NCI-H2081 treated with DMSO at 0.1 percent for 48 hours (cell line): ENCODE measurements at places on chromosomes 5 and 9.

GRCh38 chr9:114108016-114108833 is 9.1 kb upstream of the KIF12 start:
- no peak for DNase-seq

GRCh38 chr5:172093965-172094364 is 87.5 kb upstream of the FBXW11 start:
- no peak for DNase-seq

DNA sequence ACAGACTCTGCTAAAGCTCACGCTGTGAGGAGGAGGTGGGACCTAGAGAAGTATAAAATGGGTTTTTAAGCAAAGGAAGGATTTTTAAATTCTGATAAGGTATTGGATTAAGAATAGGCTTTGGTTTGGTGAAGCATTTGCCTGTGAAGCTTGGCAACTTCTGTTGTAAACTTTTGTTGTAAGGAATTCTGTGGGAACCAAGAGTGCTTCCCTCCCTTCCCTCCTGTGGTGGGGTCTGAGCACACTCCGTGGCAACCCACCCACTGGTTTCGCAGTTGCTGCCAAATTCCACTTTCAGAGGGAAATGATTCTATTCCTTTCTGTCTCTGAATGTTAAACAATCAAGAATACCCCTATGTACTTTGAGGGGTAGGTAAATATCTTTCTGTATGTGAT is 28.6 kb upstream of the GTF2H2C start:
- no peak for DNase-seq

GRCh38 chr9:89600831-89601230 is 4.0 kb upstream of the GADD45G start:
- DNase-seq = no peak

- DNase-seq = no peak
Measured at GRCh38 chr9:134640506-134641172, 964 bp upstream of the COL5A1 start.

DNA sequence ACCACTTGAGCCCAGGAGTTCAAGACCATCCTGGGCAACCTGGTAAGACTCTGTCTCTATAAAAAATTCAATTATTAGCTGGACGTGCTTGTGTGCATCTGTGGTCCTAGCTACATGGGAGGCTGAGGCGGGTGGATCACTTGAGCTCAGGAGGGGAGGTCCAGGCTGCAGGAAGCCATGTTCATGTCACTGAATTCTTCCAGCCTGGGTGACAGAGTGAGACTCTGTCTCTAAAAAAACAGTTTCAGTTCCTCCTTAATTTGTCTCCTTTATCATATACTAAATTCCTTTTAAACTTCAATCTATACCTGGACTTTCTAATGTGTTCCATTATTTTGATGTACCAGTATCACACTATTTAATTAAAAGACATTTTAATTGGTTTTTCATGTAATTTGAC is 422.2 kb upstream of the TLE4 start:
- no peak for DNase-seq

GRCh38 chr5:16580382-16580781 is 36.4 kb downstream of the RETREG1 start:
- no peak for DNase-seq

DNA sequence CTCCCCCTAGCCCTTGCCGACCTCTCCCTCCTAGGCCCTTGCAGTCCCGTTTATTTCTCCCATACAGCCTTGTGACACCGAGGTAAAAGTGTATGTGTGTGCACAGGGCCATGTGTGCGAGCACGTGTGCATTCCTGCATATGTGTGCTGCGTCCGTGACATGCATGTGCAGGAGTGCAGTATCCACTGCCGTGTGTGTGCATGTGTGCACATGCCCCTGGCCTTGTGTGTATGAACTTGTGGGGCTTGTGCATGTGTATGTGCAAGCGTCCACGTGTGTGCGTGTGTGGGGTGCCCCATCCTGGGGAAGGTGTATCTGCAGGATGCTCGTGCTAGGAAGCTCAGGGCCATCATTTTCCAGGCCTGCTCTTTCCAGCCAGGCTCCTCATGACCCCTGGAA is 6.6 kb downstream of the AK1 start:
- DNase-seq = no peak

DNA sequence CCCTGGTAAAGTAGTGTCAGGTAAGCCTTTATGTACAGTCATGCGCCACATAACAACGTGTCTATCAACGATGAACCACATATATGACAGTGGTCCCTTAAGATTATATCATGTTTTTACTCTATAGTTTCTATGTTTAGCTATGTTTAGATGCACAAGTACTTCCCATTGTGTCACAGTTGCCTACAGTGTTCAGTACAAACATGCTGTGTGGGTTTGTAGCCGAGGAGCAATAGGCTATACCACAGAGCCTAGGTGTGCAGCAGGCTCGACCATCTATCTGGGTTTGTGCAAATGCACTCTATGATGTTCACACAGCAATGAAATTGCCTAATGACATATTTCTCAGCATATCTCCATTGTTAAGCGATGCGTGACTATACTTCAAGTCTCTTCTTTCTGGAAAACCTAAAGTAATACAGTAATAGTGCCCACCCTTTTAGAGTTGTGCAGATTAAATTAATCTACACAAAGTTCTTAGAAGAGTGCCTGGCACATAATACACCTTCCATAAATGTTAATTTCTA is 295.9 kb downstream of the ARHGAP26 start:
- no peak for DNase-seq

DNA sequence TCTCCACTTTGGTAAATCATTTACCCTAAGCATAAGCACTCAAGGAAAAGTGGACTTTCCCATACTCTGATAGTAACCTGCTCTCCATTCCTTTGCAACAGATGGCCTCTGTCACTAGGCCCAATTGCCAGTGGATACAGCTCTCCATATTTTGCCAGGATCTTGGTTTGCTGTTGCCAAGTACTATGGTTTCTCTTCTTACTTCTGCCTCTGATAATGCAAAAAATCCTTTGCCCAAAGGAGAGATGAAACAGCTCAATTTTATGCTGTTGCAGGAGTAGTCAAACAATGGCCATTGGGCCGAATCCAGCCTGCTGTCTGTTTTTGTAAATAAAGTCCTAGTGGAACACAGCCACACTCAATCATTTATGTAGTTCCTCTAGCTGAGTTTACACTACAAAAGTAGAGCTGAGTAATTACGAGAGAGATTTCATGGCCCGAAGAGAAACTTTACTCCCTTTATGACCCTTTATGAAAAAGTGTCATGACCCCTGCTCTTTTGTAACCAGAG is 92.5 kb downstream of the HTR4 start:
- no peak for DNase-seq

GRCh38 chr9:3804103-3804502 is 278.3 kb upstream of the RFX3 start:
- DNase-seq = no peak

DNA sequence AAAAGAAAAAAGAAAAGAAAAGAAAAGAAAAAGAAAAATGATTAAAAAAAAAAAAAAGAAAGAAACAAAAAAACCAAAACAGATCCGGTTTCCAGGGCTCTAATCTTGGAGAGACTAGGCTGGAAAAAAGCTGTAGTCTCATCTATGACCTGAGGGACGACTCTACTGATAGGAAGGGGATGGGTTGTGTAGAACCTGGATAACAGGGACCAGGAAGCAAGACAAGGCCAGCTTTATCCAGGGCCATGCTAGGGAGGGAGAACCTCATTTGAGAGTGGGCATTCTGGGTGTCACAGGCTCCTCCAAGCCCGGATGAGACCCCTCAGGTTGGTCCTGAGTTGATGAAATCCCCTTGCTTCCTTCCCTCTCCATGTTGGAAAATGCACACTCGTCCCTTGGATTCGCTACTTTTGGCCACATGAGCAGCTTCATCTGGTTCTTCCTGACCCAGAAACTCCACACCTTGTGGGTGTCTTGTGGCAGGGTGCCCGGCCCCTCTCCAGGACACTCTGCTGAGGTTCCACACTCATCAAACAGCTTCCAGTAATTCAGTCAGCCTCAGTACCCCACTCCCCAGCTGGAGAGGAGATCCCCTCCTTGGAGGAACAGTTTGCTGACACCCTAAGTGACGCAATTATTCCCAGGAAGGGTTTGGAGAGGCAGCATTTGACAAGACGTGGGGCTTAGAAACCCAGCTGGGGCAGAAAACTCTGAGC is 71.1 kb upstream of the LHFPL2 start:
- no peak for DNase-seq

DNA sequence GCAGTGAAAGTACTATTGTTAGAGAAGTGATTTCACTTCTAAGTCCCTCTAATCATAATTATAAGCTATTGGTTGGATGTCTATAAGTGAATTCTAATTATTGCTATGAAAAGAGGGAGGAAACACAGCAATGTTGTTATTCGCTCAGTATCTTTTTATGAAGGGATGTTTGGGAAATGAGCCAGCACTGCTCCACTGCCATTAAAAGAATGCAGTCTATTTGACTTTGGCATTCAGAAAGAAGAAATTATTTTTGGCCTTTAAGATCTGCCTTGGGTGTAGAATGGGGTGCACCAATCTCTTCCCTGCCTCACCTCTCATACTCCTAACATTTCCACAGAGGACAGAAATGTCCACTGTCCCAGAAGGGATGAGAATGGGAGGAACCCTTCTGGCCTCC is 332.0 kb downstream of the SPATA31D1 start:
- no peak for DNase-seq

- DNase-seq = no peak
Measured at GRCh38 chr5:68116868-68117411, 98.6 kb upstream of the PIK3R1 start.

GRCh38 chr5:175657593-175658271 is at the start of gene HRH2:
TSS of gene HRH2 (plus strand) at chr5:175658071. CDS start at chr5:175683234, 25,163 bp downstream.
- no peak for DNase-seq

GRCh38 chr5:121975294-121975693 is 13.5 kb downstream of the SRFBP1 start:
- DNase-seq = no peak

GRCh38 chr9:127497656-127498290 is 46.5 kb downstream of the LRSAM1 start:
- no peak for DNase-seq

GRCh38 chr9:91161465-91162300 is 200.0 kb downstream of the AUH start:
- DNase-seq = no peak

DNA sequence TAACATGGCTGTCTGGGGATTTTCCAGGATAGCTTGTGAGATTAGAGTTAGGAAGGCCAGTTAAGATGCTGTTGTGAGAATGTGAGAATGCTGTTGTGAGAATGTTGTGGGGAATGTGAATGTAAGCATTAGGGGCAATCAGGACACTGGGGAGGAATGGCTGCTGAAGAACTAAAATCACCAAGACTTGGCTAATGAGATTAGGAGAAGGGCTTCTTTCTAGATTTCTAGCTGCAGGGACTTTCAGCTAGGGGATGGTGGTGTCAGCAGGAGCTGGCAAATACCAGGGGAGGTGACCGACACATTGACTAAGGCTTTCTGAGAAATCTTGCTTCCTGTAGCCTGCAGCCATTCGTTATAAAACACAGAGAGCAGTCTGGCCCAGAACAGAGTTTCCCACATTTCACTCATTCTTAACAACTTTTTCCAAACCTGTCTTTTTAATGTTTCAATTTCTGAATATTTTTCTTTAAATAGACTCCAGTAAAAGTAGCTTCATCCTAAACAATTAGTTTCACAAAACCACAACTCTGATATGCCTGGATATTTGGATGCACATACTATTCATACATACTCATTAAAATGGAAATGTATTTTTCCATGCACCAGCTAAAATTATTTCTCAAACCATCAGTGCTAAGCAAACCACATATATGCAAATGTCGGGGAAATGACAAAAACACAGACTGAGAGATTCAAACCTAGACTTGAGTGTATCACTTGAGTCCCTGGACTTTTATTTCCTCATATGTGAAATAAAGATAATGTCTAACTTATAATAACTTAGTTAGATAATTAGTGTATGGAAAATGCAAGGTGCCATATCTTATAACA is 89.3 kb upstream of the TNC start:
- DNase-seq = no peak

GRCh38 chr9:137499858-137500661 is 40.9 kb upstream of the NSMF start:
- DNase-seq = no peak

- DNase-seq = no peak
Measured at GRCh38 chr9:27489087-27489876, 34.8 kb upstream of the IFNK start.

DNA sequence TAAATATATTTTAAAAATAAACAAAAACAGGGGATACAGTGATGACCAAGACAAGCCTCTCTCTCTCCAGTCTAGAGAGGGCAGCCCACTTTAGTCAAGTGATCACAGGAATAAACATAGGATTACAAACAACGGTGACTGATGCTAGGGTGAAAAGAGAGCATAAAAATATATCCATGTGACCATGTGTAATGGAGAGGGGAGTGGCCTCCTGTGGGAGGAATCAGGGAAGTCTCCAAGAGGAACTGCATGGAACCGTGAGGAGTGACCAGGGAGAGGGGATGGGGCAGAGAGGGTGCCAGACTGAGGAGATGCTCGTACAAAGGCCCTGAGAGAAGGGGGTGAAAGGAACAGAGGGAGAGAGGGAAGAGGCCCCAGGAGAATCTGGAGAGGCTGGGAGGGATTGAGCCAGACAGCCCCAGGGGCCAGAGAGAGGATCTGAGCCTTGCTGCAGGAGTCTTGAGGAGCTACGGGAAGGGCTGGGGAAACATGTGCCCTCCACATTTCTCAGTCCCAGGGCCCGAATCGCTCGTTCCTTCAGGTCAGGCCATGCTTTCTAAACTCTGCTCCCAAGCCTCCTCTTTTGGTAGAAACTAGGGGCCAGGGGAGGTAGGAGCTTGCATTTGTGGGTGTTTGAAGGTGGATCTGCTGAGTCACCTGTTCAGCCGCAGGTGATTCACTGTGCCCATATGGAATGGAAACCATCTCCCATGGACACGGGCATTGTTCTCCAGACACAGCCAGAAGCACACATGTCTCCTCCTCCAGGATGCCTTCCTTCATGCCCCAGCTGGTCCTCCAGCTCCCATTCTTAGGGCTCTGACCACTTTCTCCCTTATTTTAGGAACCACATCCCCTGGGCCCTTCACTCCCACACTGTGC is 63.8 kb downstream of the PAX5 start:
- DNase-seq = no peak

GRCh38 chr5:104186100-104186499 is 623.5 kb upstream of the NUDT12 start:
- no peak for DNase-seq

- DNase-seq = no peak
Measured at GRCh38 chr5:111752426-111752965, 4.5 kb downstream of the NREP start.

GRCh38 chr5:80175337-80175736 is 80.5 kb downstream of the SERINC5 start:
- DNase-seq = no peak

- DNase-seq = no peak
Measured at GRCh38 chr9:95991326-95991725, 115.8 kb downstream of the ERCC6L2 start.

GRCh38 chr5:128966375-128966774 is 1.1 kb downstream of the SLC27A6 start:
- no peak for DNase-seq

DNA sequence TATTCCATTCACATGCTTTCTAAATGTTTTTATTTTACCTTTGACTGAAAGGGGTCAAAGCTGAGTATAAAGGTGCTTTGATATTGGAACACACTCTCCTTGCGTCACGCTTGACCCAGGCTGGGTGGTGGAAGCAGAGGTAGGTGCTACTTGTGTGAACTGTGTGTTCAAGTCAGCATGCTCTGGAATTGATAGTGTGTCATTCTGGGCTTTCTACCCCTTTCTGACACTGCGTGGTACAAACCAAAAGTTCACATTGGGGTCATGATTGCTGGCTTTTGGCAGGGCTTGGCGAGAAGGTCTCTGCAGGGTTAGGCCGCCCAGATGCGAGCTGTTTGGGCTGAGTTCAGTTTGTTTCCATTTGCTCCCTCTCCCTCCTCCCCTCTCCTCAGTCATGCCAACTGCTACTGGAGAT is 131.8 kb downstream of the ADAMTSL1 start:
- no peak for DNase-seq
